Stimulated activated CD4-positive, alpha-beta T cell treated with anti-CD3 and anti-CD28 coated beads, Interleukin-2, amount 100 ng/mL, for 48 hours (primary cell): ENCODE measurements at places on chromosomes 12 and 14.

DNA sequence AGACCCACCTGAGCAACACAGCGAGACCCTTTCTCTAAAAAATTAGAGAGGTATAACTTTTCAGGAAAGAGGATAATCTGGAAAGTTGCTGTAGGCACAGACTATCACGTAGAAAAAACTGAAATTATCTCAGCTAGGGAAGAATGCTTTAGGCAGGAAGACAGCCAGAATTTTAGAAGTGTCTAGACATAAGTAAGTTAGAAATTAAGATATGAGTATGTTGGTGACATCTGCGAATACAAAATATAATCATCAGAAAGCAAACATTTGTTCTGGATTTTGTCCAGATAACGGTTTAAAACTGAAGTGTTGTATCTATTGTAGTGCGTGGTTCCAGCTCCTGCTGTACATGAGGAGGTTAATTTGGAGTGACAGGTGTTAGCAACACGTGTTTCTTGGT lies 123.2 kb downstream of the FBXL14 start:
- DNase-seq, result no peak

- no peak for DNase-seq
These were observed 257.7 kb downstream of the BTG1 start for GRCh38 chr12:91887957-91888356.

DNA sequence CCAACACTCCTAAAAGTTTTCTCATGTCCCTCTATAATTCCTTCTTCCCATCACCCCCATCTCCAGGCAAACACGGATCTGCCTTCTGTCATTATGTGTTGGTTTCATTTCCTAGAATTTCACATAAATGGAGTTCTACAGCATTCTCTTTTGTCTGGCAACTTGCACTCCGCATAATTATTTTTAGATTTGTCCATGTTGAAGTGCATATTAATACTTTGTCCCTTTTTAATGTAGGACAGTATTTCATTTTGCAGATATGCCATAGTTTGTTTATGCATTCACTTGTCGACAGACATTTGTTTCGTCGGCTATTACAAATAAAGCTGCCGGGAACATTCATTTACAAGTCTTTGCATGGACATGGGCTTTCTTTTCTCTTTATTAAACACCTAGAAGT lies 150.0 kb downstream of the CRADD start:
- DNase-seq, result no peak

- DNase-seq, result no peak
These were observed 7.3 kb upstream of the ZNF740 start for GRCh38 chr12:53173085-53173715.

DNA sequence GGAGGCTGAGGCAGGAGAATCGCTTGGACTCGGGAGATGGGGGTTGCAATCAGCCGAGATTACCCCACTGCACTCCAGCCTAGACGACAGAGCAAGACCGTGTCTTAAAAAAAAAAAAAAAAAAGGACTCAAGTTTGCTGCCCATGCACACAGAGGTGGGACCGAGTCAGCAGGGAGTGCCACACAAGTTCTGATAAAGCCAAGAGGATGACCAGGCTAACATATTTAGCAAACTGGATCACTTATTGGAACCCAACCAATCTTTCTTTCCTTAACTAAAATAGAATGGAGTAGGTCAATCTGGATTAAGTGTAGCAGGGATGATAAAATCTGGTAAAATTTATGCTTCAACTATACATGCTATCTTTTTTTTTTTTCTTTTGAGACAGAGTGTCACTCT lies 190.4 kb upstream of the FOXN3 start:
- no peak for DNase-seq

GRCh38 chr12:39319180-39319579 lies 123.7 kb downstream of the KIF21A start:
- DNase-seq, result no peak

DNA sequence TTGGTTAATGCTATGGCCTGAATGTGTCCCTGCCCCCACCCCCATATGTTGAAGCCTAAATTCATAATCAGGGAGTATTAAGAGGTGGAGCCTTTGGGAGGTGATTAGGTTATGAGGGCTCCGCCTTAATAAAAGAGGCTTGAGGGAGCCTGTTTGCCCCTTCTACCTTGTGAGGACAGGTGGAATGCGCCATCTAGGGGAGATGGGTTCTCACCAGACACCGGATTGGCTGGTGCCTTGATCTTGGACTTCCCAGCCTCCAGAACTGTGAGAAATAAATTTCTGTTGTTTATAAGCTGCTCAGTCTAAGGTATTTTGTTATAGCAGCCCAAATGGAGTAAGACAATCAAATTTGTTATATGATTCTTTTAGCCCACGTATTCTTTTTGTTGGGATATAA lies 148.3 kb downstream of the PTCSC3 start:
- DNase-seq, result no peak

- DNase-seq, result no peak
These were observed 78.7 kb downstream of the R3HDM2 start for GRCh38 chr12:57352166-57352565.

GRCh38 chr14:23539248-23540140 lies 12.1 kb downstream of the ZFHX2 start:
- DNase-seq, result no peak

- DNase-seq, result no peak
These were observed 21.4 kb upstream of the TMTC2 start for GRCh38 chr12:82665142-82665923.

DNA sequence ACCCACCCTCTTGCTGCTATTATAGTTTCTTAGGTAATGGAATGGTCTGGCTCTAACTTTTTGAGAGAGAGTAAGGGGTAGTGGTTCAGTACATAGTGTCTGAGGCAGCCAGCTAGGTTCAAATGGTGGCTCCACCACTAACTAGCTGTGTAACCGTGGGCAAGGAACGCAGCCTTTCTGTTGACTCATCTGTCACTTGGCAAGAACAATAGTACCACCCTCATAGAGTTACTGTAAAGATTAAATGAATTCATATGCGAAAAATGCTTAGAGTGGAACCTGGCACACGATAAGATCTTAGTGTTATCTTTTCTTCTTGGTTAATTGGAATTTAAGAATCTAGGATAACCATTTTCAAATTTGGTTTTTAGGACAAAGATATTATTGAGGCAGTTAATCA lies 14.0 kb downstream of the CCDC62 start:
- no peak for DNase-seq

DNA sequence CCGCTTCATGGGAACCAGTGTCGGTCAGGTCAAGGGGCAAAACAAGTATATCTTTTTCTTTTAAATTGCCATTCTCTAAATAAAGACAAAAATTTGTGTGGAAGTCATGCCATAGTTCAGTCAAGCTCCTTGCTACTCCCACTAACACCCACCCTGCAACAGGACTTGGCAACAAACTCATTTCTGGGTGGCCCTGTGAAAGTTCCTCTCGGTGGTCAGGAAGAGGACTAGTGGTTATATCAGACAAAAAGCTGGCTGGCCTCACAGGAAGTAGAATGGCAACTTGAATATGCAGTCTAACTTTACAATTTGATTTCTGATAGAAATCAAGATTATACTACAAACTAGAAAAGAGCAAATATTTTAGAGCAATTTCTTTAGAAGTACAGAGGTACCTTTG lies 11.2 kb downstream of the DHRS7 start:
- no peak for DNase-seq

GRCh38 chr14:70624972-70625371 lies 16.7 kb upstream of the TTC9 start:
- DNase-seq, result no peak

GRCh38 chr12:91613223-91613779 lies 430.7 kb upstream of the DCN start:
- DNase-seq, result no peak

GRCh38 chr14:61491876-61492434 lies 170.6 kb downstream of the PRKCH start:
- no peak for DNase-seq

- DNase-seq, result peak; percentile 69
These were observed 2.9 kb upstream of the ZFP36L1 start for GRCh38 chr14:68795597-68796417.

- DNase-seq, result no peak
These were observed 45.2 kb downstream of the GRIP1 start for GRCh38 chr12:66633676-66634075.

GRCh38 chr14:45810152-45810872 lies 557.3 kb upstream of the MIS18BP1 start:
- DNase-seq, result no peak

DNA sequence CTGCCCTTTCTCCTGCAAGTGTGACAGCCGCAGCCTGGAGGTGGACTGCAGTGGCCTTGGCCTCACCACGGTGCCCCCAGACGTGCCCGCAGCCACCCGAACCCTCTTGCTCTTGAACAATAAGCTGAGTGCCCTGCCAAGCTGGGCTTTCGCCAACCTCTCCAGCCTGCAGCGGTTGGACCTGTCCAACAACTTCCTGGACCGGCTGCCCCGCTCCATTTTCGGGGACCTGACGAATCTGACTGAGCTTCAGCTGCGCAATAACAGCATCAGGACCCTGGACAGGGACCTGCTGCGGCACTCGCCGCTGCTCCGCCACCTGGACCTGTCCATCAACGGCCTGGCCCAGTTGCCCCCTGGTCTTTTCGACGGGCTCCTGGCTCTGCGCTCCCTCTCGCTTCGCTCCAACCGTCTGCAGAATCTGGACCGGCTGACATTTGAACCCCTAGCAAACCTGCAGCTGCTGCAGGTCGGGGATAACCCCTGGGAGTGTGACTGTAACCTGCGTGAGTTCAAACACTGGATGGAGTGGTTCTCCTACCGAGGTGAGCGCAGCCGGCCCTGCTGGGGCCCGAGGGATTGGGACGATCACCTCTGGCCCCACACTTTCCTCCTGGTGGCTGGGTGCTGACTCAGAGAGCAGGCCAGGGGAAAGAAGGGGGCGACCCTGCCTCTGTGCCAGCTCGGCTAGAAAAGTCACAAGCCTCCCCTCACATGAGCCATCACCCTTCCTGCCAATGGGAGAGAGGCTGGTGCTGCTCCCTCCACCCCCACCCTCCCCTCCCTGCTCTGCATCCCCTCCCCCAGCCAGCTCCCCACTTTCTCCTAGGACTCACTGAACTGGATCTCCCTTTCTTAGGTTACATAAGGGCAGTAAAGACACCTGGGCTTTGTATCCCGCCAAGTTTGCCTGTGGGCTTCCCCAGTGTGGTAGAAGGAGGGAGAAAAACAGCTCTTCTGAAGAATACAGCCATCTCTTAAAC lies 10.9 kb downstream of the LRTM2 start:
- no peak for DNase-seq

GRCh38 chr14:50025073-50025472 lies 91.3 kb downstream of the VCPKMT start:
- DNase-seq, result no peak

GRCh38 chr14:56057071-56057741 lies 61.0 kb upstream of the PELI2 start:
- no peak for DNase-seq

- DNase-seq, result no peak
These were observed 14.5 kb downstream of the SLC8B1 start for GRCh38 chr12:113320401-113320800.

GRCh38 chr12:23950210-23950774 lies 822 bp upstream of the SOX5 start:
- DNase-seq, result no peak

- no peak for DNase-seq
These were observed 25.0 kb upstream of the POLR3B start for GRCh38 chr12:106332536-106332935.
